Activated CD8-positive, alpha-beta memory T cell treated with anti-CD3 and anti-CD28 coated beads for 1 hour (primary cell): ENCODE measurements at places on chromosomes 12 and 14.

GRCh38 chr14:72553161-72553560 lies 340.7 kb downstream of the DPF3 start:
- DNase-seq: no peak

- DNase-seq: no peak
Measured at GRCh38 chr12:122889761-122890520, 6.0 kb downstream of the VPS37B start.

DNA sequence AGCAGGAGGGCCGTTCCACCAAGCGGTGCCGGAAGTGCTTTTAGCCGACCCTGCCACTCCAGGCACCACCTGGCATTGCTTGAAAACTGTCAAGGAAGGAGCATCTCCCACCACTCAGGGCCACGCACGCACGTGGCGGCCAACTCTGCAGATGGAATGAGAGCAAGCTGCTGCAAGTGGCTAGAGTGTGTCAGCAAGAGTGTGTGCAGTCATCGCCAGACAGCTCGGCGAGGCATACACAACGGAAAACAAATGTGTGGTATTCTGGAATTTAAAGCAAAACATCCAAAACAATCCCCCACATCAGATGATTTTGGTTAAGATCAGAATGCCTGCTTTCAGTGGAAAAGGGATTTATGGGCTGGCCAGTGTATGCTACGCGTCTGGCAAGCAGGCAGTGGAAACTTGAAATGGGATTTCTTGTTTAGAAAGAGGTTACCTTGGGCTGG lies 11.2 kb downstream of the CD9 start:
- no peak for DNase-seq

DNA sequence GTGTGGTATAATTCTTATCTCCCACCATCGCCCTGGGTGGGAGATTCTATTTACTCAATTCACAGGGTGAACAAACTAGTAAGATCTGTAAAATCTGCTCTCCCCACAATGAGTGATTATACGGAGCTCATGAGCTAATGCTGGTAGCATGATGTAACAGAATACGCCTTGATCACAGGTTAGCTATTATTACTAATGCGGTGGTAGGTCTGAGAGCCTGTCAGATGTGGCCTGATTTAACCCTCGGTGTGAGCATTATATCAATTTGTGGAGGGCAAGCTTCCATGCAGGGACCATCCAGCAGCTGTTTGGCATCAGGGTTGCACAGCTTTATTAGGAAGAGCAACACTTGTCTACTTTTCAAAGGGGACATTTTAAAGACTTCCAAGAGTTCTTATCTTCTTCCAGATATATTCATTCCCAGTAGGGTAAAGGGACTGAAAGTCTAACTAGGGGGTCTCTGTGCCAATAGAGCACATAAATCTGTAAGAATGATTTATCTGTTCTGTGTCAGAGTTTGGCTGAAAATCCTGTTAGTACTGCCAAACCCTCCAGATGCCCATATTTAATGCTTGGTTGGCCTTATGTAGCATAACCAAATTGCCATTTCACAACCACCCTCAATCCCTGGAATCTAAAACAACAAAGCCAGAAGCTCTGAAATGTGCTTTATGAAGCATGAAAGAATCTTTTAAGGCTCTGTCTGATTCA lies 18.7 kb downstream of the TSHR start:
- no peak for DNase-seq

DNA sequence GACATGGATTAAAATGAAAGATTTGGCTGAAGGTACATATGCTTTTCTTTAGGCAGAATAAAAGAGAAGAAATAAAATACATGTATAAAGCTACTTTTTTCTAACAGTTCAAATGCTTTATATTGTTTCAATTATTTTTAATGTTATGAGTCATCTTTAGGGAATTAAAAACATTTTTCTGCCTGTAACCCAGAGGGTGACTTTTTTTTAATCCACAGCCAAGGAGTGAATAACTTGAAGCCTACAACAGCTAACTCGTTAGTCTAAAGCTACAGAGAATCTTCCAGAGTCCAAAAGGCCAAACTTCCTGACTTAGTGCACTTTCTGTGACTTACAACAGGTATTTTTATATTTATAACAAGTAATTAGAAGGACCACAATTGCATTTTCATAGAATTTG lies 151.6 kb downstream of the SEC23A start:
- no peak for DNase-seq
